ENCODE measurements at places on chromosomes 6 and 20. TPM values are rescaled to one million over a fixed set of nuclear protein-coding genes. Genes with fewer than 3 reads are reported as not detected.

- H3K4me3 ChIP-seq, result no peak overlapping the region
- H3K4me1 ChIP-seq, result no peaks in the 10 kb centered on the region
- no peaks in the 10 kb centered on the region for H3K27me3 ChIP-seq
- H3K27ac ChIP-seq, result no peak overlapping the region
- no peaks in the 10 kb centered on the region for H3K36me3 ChIP-seq
These were observed 90.1 kb upstream of the PAK5 start for GRCh38 chr20:9928955-9929354.

DNA sequence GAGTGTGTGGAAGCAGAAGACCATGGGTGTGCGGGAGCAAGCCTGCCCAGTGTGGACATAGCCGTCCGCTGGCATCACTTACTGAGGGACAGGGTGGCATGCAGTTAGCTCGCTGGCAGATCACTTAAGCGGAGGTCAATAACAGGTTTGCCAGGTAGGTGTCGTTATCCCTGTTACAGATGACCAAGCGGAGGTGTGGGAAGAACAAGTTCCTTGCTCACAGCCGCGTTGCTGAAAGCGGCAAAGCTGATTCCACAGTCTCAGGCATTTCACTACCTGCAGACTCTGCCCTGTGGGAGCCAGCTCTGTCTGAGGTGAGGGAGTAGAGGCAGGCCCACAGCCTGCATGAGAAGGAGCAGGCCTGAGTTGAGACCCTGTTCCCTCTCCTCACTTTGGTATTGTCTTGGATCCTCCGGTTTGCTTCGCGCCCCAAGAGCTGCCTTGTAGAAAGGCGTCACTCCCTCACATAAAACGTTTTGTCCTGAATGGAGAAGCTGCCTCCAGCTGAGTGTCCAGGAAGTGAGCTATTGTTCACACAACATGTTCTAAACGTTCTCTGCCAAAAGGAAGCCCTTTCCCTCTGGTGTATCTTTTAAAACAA lies 96.9 kb downstream of the TCP11 start:
- no peak overlapping the region for H3K27ac ChIP-seq
- H3K4me1 ChIP-seq, result no peaks in the 10 kb centered on the region
- H3K4me3 ChIP-seq, result no peak overlapping the region
- DNase-seq, result no peak
- no peaks in the 10 kb centered on the region for H3K27me3 ChIP-seq

DNA sequence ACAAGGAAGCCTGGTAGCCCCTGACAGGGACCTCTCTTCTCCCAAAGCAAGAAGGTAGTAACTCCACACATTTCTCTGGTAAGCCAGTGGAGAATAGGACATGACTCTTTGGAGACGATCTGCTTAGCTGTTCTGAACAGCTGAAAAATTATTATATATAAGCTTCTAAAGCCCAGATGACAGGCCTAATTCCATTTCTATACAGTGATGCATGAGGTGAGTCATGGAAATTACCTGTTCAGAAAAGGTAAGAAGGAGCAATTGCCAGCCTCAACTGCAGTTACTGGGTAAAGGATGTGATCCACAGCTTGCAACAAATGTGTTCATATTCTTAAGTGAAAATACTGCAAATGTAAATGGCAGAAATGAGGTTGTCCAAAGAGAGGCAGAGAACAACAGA lies 54.0 kb downstream of the PREP start:
- H3K4me1 ChIP-seq, result no peaks in the 10 kb centered on the region
- DNase-seq, result peak; percentile 21
- H3K4me3 ChIP-seq, result no peak overlapping the region

GRCh38 chr6:133697185-133697584 lies 191.7 kb upstream of the TCF21 start:
- no peak overlapping the region for H3K27ac ChIP-seq
- H3K4me1 ChIP-seq, result no peaks in the 10 kb centered on the region
- no peak for DNase-seq

DNA sequence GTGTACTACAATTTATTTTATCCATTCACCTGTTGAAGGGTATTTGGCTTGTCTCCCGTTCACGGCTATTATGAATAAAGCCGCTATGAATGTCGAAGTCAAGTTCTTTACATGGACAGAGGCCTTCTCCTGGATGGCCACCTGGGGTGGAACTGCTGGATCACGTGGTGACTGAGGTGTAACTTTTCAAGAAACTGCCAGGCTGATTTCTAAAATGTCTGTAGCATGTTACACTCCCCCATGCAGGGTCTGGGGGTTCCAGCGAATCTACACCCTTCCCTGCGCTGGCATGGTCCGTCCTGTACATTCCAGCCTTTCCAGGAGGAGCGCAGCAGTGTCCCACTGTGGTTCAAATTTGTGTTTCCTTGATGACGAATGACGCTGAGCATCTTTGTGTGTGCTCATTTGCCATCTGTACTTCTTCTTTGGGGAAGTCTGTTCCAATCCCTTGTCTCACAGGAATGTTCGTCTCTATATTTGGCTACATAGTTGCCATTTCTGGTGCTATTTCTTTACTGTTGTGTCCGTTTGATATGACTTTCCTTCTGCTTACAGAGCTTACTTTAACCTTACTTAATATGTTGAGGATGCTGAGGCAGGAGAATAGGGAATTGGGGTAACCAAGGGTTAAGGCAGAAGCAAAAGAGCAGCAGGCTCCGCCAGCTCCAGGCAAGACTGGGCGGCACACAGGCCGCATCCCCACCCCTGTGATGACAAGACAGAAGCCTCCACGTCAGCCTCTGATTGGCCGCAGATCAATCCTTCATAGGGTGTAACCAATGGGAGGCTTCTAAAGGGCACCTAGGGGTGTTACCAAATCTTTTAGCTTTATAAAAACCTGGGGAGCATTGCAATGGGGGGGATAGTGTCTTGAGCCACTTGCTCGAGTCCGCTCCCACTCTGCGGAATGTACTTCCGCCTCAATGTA lies 106.6 kb downstream of the TAF4 start:
- no peak overlapping the region for H3K27ac ChIP-seq
- no peaks in the 10 kb centered on the region for H3K36me3 ChIP-seq
- DNase-seq, result peak; percentile 72
- no peak overlapping the region for H3K4me3 ChIP-seq
- H3K27me3 ChIP-seq, result no peaks in the 10 kb centered on the region

GRCh38 chr6:35681298-35681697 lies 7.4 kb downstream of the FKBP5 start:
- no peak overlapping the region for H3K27ac ChIP-seq
- DNase-seq, result no peak
- H3K4me1 ChIP-seq, result peaks cover 30% of the 10 kb centered on the region
- H3K36me3 ChIP-seq, result peaks cover 26% of the 10 kb centered on the region

- no peak overlapping the region for H3K4me3 ChIP-seq
- no peak overlapping the region for H3K27ac ChIP-seq
- H3K36me3 ChIP-seq, result no peaks in the 10 kb centered on the region
- H3K4me1 ChIP-seq, result 0 out of 2 replicates have a peak, but pooled peaks cover 3% of the 10 kb centered on the region
- H3K27me3 ChIP-seq, result no peaks in the 10 kb centered on the region
These were observed 12.3 kb upstream of the BLCAP start for GRCh38 chr20:37540001-37540400.

- peak; percentile 84 for DNase-seq
- H3K36me3 ChIP-seq, result no peaks in the 10 kb centered on the region
- no peaks in the 10 kb centered on the region for H3K27me3 ChIP-seq
- H3K27ac ChIP-seq, result peak overlapping the region; percentile 69
- peak overlapping the region; percentile 89 for H3K4me3 ChIP-seq
These were observed 5.3 kb upstream of the HSPA1B start for GRCh38 chr6:31822036-31822821.

DNA sequence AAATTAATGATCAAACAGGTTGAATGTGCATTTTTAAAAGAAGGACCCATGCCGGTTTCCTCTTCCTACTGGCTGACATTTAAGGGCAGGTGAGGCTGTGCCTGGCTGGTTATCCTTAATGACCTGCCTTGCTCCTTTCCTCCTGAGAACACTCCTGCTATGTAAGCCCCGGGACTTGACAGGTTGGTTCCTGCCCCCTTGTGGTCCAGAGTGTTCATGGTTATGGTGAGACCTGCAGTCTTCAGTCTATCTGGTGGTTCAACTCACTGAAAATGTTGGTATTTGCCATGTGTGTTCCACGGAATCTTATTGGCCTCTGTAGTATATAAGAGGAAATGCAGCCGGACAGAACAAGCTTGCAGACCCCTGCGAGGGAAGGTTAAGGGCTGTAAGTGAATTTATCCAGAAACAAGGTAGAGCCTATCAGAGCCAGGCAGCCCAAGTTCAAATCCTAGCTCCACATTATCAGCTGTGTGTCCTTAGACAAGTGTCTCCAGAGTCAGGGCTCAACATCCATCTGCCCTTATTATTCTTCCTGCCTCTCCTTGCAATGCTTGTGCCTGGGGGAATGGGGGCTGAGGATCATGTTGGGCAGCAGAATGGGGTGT lies 5.2 kb upstream of the BPIFA3 start:
- H3K27me3 ChIP-seq, result no peaks in the 10 kb centered on the region
- H3K4me3 ChIP-seq, result no peak overlapping the region
- peak; percentile 84 for DNase-seq

- no peak overlapping the region for H3K27ac ChIP-seq
- no peaks in the 10 kb centered on the region for H3K36me3 ChIP-seq
- H3K27me3 ChIP-seq, result no peaks in the 10 kb centered on the region
- no peak for DNase-seq
- no peaks in the 10 kb centered on the region for H3K4me1 ChIP-seq
- no peak overlapping the region for H3K4me3 ChIP-seq
These were observed 21.7 kb downstream of the KCNK5 start for GRCh38 chr6:39207416-39208222.

DNA sequence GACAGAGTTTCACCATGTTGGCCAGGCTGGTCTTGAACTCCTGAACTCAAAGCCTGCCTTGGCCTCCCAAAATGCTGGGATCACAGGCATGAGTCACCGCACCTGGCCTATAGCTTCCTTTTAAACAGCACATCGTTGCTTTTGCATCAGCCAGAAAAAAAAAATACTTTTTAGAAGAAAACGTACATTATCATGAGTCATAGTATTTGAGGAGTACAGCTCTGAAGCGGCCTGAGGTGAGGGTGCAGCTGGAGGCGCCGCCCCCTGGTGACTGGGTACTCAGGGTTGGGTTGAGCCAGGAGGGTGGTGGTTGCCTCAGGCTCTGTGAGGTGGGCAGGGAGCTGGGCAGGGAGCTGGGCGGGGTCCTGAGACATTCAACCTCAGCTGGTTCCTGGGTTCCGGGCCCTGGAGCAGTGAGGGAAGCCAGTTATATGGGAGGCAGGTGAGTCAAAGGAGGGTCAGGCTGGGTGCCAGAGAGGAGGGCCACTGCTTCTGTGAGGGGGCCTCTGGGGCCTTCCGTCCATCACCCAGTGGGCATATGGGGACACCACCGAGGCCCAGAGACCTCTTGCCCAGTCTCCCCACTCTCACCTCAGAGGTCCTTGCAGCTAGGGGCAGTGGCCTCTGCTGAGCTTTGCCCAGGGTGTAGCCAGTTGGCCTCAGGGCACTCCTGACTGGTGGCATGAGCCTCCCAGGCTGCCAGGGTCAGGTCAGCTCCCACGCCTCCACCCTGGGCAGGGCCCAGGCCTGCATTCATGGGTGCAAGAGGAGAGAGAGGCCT lies 11.7 kb upstream of the ID1 start:
- no peaks in the 10 kb centered on the region for H3K27me3 ChIP-seq
- DNase-seq, result no peak
- H3K27ac ChIP-seq, result no peak overlapping the region

DNA sequence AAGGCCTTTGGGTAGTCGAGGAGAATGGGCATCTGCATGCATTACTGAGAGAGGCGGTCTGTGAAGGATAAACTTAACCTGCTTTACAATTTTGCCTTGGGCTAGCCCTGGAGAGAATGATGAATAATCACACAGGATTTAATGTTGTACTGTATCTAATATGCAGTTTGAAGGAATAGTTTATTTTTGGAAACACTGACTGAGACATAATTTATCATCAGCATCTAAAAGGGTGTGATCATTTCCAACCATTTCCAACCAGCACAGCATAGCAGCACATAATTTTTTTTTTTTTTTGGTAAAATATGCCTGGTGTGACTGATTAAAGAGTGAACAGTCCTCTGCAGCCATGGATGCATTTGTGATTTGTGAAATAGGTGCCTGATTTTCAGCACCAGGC lies 519.5 kb downstream of the PHF3 start:
- H3K27ac ChIP-seq, result no peak overlapping the region
- no peaks in the 10 kb centered on the region for H3K36me3 ChIP-seq
- H3K4me3 ChIP-seq, result no peak overlapping the region
- no peaks in the 10 kb centered on the region for H3K4me1 ChIP-seq

DNA sequence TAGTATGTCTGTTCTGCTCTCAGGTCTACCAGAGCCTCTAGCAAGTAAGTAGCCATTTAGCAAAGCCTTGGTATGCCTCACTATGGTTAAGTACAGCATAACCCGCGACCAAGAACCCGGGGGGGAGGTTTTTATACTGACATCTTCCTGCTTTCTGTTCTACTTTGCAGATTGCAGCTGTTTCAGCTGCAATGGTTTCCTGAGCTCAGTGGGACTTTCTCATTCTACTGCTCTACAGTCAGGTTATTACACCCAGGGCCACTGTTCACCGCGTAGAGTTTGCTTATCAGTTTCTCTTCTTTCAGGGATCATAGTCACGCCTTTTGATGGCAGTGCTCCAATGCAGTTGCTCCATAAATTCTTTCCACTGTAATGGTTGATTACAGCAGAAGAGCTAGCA lies 631.3 kb downstream of the TFAP2A start:
- H3K4me1 ChIP-seq, result no peaks in the 10 kb centered on the region
- no peak for DNase-seq
- no peak overlapping the region for H3K27ac ChIP-seq
- H3K4me3 ChIP-seq, result no peak overlapping the region
- H3K27me3 ChIP-seq, result no peaks in the 10 kb centered on the region

GRCh38 chr6:84362193-84362821 lies 134.9 kb upstream of the CEP162 start:
- no peaks in the 10 kb centered on the region for H3K36me3 ChIP-seq
- no peaks in the 10 kb centered on the region for H3K27me3 ChIP-seq
- H3K27ac ChIP-seq, result no peak overlapping the region
- no peaks in the 10 kb centered on the region for H3K4me1 ChIP-seq
- no peak overlapping the region for H3K4me3 ChIP-seq

- no peaks in the 10 kb centered on the region for H3K36me3 ChIP-seq
- H3K27me3 ChIP-seq, result no peaks in the 10 kb centered on the region
- H3K4me1 ChIP-seq, result no peaks in the 10 kb centered on the region
- DNase-seq, result no peak
These were observed 262.0 kb upstream of the PREP start for GRCh38 chr6:105664931-105665330.

DNA sequence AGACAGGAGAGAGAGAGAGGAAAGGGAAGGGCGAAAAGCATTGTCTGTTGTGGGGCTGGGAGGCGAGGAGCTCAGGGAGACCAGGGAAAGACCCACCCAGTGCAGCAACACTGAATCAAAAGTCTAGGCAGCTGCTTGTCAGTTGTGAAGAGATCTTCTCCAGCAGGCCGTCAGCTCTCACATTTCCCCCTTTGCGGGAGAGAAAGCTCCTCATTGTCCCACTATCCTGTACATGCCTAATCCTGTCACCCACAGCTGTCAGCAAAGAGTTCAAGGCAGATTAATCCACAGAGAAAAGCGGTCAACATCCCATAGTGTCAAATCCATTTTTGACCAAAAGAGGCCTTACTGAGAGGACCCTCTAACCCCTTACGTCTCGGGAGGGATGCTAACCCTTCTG lies 27.3 kb downstream of the RNF182 start:
- no peak overlapping the region for H3K27ac ChIP-seq
- no peak for DNase-seq
- no peaks in the 10 kb centered on the region for H3K36me3 ChIP-seq
- no peak overlapping the region for H3K4me3 ChIP-seq

Gene HLA-DQA2
- 66.5 TPM for total RNA-seq

Gene CPNE5
- 0.63 TPM for total RNA-seq

Gene NMBR
- total RNA-seq, result not detected

Gene TCF15
- not detected for total RNA-seq

Gene KIF25
- total RNA-seq, result not detected

Gene CRISP3
- not detected for total RNA-seq

Gene CCM2L
- 0.78 TPM for total RNA-seq

Gene SLC17A3
- not detected for total RNA-seq

Gene C20orf141
- not detected for total RNA-seq

Gene SRXN1
- total RNA-seq, result 1.0 TPM

Gene TAPBP
- 102 TPM for total RNA-seq

Gene JPH2
- not detected for total RNA-seq
